ENCODE measurements at places on chromosomes 16 and 17. TPM values are rescaled to one million over a fixed set of nuclear protein-coding genes. Genes with fewer than 3 reads are reported as not detected.
A peak's percentile ranks its signal among the peaks of the same experiment; 100 is the strongest.

DNA sequence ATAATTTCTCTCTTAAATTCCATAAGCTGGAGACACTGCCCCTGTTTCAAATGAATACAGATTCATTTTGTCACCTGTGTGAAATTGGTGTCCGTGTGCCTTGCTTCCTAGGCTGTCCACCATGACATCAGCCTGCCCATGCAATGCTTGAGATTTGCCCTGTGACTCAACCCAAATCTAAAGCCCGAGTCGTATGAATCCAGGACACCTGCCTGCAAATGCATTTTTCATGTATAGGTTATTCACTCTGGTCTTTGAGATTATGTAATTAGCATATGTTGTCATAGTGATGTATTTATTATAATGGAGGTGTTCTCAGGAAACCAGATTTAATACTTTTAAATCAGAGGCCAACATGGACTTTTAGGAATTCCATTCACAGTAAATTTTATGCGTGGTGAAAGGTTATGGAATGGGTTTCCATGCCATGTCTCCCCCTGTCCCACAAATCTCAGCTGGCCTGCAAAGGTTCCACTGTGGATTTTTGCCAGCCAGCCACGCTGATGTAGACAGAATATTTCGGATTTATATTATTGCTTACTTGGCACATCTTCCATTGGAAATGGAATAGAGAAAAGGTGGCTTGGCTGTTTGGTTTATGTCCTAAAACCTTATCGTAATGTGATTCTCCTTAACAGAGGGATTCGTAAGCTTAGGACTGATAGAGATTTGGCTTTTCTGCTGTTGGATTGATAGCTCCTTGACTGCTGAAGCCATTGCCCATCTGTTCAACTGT, 551.1 kb downstream of the WWOX start:
- no peak for DNase-seq

GRCh38 chr16:71421911-71422310, 19.9 kb downstream of the TLE7 start:
- DNase-seq, result peak; percentile 15

Gene ZNF750
- total RNA-seq, result under 0.01 TPM

Gene KCNJ16
- total RNA-seq, result under 0.01 TPM

DNA sequence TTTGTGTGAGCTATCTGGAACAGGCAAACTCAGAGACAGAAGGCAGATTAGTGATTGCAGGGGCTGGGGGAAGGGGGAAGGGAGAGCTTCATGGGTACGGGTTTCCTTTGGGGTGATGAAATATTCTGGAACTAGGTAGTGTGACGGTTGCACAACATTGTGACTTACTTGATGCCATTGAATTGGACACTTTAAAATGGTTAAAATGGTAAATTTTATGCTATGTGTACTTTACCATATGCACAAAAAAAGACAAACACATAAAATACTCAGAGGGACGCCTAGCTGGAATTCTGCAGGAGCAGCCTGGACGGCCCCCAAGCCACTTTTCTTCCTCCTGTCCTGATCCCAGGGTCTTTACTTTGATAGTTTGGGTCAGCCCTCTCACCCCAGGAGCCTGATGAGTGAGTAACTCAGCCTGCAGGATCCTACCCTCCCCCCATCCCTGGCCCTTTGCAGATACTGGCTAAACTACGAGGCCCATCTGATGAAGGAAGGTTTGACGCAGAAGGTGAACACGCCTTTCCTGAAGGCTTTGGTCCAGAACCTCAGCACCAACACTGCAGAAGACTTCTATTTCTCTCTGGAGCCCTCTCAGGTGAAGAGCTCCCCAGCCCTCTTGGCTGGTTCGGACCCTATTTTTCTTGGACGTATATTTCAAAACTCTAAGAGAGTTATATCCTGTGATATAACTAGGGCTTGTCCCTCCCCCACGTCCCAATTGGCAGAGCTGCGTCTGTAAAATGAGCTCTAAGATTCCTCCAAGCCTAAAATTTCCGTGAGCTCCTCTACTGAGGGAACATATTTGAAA, 7.8 kb downstream of the ADGRG3 start:
- DNase-seq, result no peak

Gene KRTAP4-3
- not detected for total RNA-seq

DNA sequence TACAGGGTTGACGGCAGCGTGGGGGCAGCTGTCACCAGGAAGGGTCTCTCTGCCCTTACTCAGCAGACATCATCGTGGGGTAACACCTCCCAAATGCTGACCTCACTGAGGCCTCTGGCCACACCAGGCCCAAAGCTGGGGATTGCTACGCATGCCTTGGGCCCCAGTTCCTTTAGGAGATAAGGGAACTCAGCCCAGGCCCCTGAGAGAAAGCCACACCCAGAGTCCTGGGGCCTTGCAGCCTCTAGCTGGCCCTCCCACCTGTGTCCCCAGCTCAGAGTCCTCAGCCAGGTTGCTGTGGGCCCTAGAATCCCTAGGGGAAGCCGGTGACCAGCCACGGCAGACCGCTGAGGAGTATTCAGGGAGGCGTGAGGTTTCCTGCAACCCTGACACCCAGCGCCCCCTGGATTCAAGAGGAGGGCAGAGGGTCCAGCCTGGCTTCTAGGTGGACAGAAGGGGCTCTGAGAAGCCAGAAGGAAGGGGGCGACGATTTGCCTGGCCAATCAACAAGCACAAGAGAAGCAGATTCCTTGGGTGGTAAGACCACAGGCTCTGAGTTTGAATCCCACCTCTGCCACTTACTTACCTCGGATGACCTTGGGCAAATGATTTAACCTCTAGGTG, 10.3 kb upstream of the GINS2 start:
- no peak for DNase-seq
